ENCODE measurements at places on chromosomes 13 and 19.

GRCh38 chr19:28939236-28939635, 273.7 kb downstream of the UQCRFS1 start:
- DNase-seq, result no peak

GRCh38 chr19:51788029-51788428, 6.9 kb upstream of the FPR3 start:
- DNase-seq, result no peak

DNA sequence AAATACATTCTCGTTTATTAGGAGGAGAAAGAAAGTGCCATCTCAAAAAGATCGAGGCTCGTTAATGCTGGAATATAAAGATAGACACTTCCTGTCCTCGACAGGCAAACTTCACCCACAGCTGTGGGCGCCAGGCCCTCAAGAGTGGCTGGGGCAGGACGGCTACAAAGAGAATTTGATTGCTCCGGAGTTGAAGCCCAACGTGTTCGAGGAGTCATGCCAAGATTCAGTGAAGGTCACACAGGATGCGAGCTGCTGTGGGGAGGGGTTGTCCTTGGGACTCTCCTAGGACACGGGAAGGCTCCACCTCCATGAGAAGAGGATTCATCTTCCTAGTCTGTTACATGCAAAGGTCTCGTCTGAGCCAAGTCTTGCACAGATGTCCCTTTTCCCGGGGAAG, 16.3 kb upstream of the PTPRS start:
- no peak for DNase-seq

- DNase-seq, result no peak
These were observed 169.2 kb upstream of the IRS2 start for GRCh38 chr13:109955598-109955997.

GRCh38 chr19:46014941-46015686, 7.7 kb downstream of the PGLYRP1 start:
- DNase-seq, result no peak

GRCh38 chr19:47447470-47448359, 24.0 kb downstream of the SLC8A2 start:
- no peak for DNase-seq

DNA sequence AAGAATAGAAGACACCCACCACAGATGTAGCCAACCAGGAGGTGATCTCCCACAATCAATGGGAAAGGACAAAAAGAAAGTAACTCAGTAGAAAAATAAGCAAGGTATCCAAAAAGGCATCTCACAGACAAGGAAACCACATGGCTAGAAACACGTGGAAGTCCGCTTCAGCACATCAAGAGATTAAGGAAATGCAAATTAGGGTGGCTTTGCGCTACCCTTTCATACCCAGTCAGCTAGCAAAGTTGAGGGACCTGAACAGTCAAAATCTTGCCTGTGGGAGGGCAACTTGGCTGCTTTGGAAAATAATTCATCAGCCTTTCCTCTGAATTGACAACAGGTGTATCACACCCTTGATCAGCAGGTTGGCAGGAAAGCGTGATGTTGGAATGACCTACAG, 11.6 kb upstream of the UQCR11 start:
- DNase-seq, result no peak

- DNase-seq, result no peak
These were observed 7.8 kb upstream of the SHFL start for GRCh38 chr19:10078329-10078728.

DNA sequence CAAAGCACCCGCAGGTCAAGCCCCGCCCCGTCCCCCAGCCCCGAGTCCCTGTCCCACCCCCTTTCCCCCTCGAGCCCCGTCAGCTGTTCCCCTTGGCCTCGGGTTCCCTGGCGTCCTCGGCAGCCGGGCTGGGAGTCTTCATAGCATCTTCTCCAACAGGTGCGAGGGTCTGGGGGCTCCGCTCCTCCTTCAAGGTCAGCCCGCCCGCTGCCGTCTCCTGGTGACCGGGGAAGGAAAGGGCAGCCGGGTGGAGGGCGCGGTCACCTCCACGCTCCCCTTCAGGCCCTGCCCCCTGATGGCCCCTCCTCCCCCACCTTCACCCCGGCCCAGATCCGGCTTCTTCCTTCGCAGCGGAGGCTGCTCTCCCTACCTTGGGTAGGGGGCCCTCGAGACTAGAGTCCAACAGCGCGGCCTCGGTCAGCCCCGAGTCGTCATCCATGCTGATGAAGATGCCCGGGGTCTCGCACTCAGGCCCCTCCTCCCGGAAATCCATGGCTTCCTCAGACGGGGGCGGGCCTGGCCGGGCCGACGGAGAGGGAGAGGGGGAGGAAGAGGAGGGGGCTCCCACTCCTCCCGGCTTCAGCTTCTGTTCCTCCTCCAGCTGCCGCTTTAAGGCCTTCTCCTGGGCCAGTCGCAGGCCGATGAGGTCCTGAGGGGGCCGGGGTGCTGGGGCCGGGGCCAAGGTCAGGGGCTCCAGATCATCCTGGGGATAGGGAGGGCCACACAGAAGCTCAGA, 541 bp upstream of the RSPH6A start:
- DNase-seq, result no peak

- no peak for DNase-seq
These were observed 2.4 kb downstream of the RAB3D start for GRCh38 chr19:11337080-11337479.

DNA sequence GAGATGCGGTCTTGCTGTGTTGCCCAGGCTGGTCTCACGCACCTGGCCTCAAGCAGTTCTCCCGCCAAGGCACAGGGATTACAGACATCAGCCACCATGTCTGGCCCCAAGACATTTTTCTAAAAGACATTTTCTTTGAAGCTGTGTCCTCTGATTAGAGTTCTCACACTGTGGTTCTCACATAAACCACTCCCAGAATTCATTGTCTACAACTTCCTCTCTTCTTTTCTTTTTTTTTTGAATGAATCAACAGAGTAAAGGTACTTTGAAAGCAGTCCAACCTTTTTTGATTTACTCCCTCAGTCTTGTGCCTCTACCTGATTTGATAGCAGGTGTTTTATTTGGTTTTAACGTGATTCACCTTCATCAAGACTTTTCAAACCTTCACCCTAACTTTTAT, 14.3 kb upstream of the SHD start:
- no peak for DNase-seq

GRCh38 chr19:58558066-58558622, at the start of gene UBE2M:
Gene UBE2M (minus strand): TSS chr19:58558611. CDS start chr19:58558381, 230 bp downstream.
- no peak for DNase-seq

- DNase-seq, result no peak
These were observed 28.9 kb downstream of the ARL11 start for GRCh38 chr13:49657241-49657641.

DNA sequence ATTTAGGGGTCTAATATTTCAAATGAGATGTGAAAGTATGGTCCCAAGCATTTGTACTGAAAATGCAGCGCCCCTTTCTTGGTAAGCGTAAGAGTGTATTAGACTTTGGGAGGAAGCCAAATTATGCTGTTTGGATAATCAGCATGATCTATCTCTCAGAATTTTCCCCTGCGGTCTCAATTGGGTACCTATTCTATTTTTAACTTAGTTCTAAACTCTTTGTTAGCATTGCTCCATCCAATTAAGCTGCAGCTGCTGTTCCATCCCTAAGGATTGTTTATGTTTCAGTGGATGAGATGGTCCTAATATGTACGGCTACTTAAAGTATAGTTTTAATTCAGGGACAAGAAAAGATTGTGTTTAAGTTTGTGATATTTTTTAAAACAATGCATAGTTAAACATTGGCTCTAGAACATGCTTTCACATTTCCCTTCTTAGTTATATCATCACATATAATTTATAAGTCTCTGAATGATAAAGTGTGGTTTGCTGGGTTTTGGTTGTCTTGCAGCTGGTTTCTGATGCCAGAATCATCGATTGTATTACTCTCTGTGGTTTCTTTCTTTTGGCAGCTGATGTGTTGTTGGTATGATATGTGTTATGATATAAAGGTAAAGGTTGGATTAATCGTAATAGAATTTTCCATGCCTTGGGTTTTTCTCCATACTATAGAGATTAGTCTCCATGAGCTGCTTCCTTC, 15.0 kb downstream of the POLR1D start:
- DNase-seq, result peak; percentile 19

GRCh38 chr19:33554821-33555220, 33.2 kb upstream of the PEPD start:
- no peak for DNase-seq

GRCh38 chr13:46799139-46799538, 2.2 kb upstream of the ESD start:
- no peak for DNase-seq

DNA sequence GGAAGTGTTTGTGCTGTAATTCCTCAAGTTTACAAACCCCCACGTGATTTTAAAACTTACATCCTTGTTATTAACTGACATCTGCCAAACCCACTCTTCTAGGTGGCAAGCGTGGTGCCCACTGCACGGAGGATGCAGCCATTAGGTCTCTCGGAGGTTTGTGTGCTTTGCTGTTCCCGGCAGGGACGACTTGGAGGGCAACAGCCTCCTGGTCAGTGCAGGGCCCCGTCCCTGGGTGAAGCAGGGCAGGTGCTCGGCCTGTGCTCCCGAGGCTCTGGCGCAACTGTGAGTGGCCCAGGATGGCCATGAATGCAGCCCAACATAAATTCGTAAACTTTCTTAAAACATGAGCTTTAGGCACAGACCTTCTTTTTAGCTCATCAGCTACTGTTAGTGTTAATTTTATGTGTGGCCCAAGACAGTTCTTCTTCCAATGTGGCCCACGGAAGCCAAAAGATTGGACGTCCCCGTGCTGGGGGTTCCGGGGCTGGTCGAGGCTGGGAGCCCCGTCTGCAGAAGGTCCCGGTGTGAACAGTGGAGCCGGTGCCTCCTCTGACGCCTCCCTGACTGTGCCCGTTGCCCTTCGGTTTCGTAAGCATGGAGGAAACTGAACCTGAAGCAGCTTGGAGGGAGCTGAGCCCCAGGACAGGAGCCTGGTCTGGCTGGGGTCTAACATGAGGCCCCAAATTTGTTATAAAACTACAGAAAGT, 11.9 kb downstream of the GAS6 start:
- no peak for DNase-seq

DNA sequence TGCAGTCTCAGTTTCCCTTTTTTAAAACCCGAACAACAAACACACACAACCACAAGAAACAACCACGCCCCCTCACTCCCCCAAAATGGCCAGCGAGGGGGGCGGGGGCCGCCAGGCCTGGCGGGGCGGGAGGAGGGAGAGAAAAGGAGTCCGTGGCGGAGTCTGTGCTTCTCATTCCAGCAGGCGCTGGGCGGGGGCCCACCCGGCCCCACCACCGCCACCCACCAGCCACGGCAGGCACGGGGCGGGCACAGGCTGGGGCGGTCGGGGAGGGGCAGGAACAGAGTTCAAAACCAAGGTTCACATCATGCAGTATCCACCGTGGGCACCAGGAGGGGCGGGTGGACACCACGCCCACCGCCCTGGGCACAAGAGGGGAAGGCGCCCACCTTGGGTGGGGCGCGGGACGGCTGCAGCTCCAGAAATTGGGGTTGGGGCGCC, 12.9 kb downstream of the DPF1 start:
- no peak for DNase-seq

DNA sequence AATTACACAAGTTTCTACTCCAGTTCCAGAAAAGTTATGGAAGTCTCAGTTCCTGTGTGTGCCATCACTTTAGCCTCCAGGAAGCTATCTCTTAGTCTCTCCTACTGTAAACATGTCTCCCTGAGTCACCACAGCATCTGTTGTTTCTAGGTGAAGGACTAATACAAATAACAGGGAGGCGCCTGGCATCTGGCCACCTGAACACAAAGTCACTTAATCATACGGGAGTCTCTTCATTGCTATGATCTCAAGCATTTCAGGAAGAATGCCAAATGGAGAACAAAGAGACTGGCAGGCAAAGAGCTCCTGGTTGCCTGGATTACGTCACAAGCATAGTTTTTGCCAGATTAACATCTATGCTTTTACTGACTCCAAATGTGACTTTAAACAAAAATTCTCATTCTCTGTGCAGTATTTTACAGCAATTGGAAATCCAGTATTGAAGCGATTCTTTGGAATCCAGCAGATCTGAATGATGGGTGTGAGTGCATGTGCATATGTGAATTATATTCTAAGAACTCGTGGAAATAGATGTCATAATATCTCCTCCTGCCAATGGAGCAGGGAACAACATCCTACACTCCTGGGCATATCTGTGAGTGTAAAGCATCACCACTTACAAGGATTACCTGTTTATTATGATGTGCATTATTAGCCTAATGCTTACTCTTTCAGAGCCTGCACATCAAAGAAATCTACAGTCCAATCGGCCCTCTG, 572.8 kb downstream of the PCDH9 start:
- peak; percentile 80 for DNase-seq

- no peak for DNase-seq
These were observed 13.1 kb upstream of the TMEM161A start for GRCh38 chr19:19151418-19151817.

- DNase-seq, result no peak
These were observed 11.1 kb upstream of the GTF2F2 start for GRCh38 chr13:45109102-45109720.

DNA sequence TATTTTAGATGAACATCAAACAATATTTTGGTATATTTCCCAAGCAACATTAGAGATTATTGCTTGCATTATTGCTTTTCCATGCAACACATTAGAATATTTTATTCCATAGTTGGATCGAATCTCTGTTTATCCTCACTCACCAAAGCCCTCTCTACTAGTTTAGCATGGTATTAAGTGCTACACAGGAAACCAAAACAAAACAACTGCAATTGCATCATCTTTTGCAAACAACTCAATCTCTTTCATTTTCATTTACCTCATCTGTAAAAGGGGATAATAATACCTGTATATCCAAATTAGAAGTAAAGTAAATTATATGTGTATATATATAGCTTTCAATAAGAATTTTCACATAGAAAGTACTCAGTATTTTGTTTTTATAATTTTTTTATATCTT, 147.8 kb upstream of the PCDH9 start:
- no peak for DNase-seq

GRCh38 chr13:113275387-113275786, 21.7 kb upstream of the LAMP1 start:
- DNase-seq, result no peak

- DNase-seq, result no peak
These were observed 841 bp upstream of the ZC3H13 start for GRCh38 chr13:46053162-46054012.

DNA sequence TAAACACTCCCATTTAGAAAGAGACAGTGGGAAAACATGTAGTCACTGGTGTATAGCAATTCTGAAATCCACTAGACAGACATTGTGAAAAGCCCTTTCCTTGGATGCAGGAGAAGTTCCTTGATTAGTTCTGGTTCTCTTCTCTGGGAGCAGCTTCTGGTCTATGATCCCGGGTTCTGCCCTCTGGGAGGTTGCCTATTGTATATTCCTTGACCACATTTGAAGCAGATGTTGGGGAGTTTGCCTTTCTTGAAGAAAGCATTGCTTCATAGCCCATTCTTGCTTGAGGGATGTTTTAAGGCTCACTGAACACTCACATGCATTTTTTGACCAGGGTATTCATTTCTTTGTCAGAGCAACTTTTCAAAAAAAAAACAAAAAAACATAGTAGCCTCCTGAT, 211.9 kb downstream of the NDFIP2 start:
- no peak for DNase-seq

DNA sequence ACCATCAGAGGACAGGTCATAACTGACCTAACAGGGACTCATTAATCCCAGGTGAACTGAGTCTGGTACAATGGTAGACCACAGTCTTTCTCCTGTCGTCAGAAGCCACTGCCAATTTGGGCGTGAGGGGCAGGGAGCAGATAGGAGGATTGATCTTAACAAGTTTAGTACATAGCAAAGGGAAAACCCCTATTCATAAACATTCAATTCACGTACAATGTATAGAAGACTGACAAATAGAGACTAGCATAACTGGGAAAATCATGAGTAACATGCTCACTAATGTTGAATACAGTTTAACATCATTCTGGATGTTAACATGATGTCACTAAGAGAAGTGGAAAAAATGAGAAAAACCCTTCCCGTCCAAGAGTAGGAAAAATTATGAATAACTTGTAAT, 54.1 kb downstream of the SLC7A1 start:
- DNase-seq, result no peak
